Activated T-helper 9 cell treated with anti-CD3 and anti-CD28 coated beads, Interleukin-2, amount 50 U/mL, for 16 hours (primary cell): ENCODE measurements at places on chromosomes 2 and 18.

- peak; percentile 17 for DNase-seq
These were observed 76.4 kb downstream of the AP1S3 start for GRCh38 chr2:223760838-223761502.

DNA sequence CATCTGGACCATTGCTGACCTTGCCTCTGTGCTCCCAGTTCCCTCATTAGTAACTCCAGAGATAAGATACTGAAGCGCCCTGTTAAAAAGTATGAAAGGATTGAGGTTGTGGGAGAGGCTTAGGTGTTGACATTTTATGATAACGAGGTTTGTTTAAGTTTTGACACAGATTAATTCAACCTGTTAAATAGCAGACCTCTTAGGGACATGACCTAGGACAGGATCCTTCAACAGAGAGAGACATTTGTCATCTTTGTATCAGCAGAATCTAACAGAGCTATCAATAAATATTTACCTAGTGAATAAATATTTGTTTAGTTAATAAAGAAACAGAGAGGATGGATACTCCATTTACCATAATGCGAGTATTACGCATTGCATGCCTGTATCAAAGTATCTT, 99.5 kb downstream of the DCC start:
- no peak for DNase-seq

DNA sequence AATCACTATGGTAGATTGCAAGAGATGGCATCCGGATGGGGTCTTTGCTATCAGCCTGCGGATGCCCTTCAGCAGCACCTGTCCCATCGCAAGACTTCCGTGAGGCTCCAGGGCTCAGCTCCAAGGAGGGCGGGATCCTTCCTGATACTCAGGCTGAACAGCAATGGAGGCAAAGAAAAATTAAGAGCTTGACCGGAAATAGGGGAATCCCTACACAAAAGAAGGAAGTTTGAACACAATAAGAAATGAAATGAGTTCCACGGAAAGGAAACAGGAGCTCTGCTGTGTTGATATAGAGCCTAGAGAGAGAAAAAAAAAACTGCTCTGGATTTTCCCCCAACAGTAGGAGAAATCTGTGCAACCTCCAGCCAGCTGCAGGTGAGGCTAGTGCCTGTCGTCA, 91.9 kb downstream of the ARL4C start:
- DNase-seq = no peak

- DNase-seq = no peak
These were observed 6.2 kb upstream of the ARMC9 start for GRCh38 chr2:231191896-231192872.

- DNase-seq = no peak
These were observed 27.7 kb upstream of the SMCHD1 start for GRCh38 chr18:2627821-2628276.

GRCh38 chr18:62632788-62633455, 82.4 kb upstream of the PHLPP1 start:
- DNase-seq = no peak

GRCh38 chr2:238720232-238720672, 127.6 kb upstream of the TWIST2 start:
- DNase-seq = no peak
